Stimulated activated CD8-positive, alpha-beta memory T cell treated with anti-CD3 and anti-CD28 coated beads, Interleukin-2, amount 100 ng/mL, for 1 hour (primary cell): ENCODE measurements at places on chromosomes 1 and 21.

- no peak for DNase-seq
Observed at GRCh38 chr1:61486783-61487536, 238.0 kb downstream of the TM2D1 start.

DNA sequence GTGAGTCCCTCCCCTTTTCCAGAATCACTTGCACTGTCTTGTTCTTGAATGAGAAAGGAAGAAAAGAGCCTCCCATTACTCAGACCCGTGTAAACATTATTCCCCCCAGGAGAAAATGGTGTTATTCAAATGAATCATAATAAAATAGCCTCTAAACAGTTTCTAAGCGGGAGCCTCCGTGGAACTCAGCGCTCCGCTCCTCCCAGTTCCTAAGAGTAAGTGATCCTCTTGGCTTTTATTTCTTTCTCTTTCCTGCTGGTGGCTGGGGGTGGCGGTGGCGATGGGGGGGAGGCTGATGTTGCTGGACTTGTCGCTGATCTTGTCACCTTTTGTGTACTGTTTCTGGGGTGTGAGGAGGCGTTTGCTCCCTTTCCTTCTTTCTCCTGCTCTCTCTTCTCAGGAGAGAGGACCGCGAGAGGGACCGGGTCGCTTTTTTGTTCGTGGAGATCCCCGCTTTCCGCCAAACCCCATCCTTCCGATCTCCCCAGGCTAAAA, 781 bp downstream of the PROX1 start:
- no peak for DNase-seq

DNA sequence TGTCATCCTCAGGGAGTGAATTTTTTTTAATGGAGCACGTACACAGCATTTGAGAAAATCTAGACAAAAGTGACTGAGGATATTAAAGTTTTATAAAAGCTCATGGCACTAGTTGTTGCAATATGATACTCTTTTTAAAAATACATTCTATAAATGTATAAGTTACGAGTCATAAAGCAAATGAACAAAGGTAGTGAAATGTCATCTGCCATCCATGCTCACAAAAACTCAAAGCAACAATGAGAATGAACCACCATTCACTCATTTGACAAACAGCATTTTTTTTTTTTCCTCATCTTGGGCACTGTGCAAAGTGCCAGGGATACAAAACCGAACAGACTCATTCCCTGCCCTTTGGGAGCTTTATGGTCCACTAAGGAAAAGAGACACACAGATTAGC, 38.7 kb downstream of the GPR137B start:
- DNase-seq, result no peak

- no peak for DNase-seq
Observed at GRCh38 chr1:211327346-211327921, 801 bp downstream of the TRAF5 start.

- no peak for DNase-seq
Observed at GRCh38 chr1:179142889-179143299, 61.0 kb downstream of the TOR3A start.

- no peak for DNase-seq
Observed at GRCh38 chr1:59685101-59685500, 129.6 kb upstream of the HOOK1 start.

GRCh38 chr1:201361652-201362504, 15.6 kb downstream of the TNNT2 start:
- DNase-seq, result no peak

GRCh38 chr1:11377001-11377583, 101.9 kb upstream of the DISP3 start:
- no peak for DNase-seq

DNA sequence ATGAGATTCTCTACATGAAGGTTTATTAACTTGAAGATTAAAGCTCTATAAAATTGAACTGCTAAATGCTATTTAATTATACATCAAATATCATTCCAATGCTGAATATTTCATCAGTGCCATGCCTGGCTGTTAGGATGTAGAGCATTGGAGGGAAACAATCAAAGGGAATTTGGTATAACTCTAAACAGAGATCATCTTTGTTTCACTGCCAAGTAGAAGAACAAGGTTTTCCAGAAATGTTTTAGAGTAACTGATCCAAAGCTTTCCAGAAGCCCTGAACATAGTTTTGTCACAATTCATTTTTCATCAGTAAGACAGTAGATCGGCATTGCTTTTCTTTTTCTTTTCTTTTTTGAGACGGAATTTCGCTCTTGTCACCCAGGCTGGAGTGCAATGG, 5.9 kb upstream of the DSTYK start:
- no peak for DNase-seq

GRCh38 chr1:35745124-35745730, 24.6 kb downstream of the CLSPN start:
- no peak for DNase-seq

DNA sequence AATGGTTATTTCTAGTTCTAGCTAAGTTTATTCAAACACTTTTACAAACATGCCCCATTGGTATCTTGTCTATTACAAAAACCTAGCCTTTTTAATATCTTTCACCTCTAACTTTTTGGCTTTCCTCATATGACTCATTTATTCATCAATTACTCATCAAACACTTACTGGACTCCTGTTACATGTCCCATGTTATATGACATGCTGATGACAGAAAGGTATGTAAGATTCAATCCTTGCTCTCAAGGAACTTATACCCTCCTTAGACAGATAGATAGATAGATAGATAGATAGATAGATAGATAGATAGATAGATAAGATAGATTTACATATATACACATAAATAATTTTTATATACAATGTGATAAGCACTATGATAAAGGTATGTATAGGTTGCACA, 33.9 kb upstream of the INSL5 start:
- DNase-seq, result no peak

DNA sequence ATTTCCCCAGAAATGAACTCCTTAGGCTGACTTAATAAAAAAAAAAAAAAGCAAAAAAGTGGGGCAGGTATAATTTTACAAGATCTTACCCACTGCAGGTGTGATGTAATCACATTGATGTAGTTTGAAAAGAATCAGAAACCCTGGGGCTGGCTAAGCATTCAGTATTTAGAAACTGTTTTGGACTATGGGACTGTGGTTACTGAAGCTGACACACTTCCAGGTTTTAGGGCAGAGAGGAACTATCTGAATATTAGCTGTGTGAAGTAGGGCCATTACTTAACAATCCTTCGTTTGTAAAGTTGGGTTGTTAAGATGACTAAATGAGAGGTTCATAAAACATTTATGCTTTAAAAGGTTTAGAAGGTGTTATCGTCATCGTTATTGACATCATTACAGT, 165.3 kb downstream of the FASLG start:
- DNase-seq, result no peak

- no peak for DNase-seq
Observed at GRCh38 chr1:115678141-115678540, 36.4 kb downstream of the VANGL1 start.

DNA sequence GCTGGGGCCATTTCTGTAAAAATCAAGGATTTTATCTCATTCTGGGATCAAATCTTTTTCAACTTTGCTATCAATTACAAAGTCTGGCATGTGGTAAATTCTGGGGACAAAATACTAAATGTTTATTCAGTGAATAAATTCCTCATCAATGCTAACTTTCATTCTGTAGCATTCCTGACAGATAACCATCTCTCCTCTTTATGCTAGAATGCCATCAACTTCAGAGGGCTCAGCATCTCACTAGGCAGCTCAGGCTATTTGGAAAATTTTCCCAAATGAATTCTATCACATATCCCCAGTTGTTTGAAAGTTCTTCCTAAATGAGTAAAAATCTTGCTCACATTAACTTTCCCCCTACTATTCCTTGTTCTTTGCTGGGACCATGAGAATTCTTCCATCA, 163.0 kb upstream of the DAB1 start:
- no peak for DNase-seq
